ENCODE measurements at places on chromosomes 16 and 17.

GRCh38 chr17:55521186-55521585 is 9.9 kb upstream of the SMIM36 start:
- no peak for DNase-seq

DNA sequence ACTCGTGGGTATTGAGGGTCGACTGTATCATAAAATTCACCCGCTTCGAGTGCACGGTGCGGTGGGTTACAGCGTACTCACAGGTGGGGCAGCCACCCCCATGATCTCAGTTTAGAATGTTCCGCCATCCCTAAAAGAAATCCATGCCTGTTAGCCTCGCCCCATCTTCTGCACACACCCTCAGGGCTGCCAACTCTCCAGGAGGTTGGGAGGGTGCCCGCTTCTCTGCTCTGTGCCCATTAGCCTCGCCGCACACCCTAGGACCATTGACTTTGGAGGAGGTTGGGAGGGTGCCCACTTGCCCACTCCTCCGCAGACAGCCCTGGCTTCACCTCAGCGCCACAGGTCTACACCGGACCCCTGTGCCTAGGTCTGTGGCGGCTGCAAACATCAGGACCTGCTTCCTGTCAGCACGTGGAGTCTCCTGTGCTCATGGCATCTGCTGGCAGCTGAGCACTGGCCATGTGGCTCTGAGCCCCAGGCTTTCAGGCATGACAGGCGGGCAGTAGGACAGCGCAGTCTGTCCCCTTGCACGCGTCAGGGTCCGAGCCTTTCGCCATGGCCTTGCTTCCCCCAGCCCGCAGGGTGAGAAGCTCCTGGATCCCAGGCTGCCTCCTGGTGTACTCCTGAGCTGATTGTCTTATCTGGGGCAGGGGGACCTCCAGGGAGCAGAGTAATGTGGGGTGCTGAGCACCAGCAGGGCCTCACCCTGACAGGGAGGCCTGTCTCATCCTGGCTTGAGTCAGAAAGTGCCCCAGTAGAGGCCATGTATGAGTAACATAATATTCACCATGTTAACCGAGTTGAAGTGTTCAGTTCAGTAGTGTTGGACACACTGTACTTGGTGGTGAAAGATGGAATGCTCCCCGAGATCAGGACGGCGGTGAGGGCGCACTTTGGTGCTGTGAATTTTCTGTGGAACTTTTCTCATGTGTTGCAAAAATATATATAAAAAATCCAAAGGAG is 21.9 kb downstream of the NME3 start:
- no peak for DNase-seq

- DNase-seq, result no peak
These were observed 1938.8 kb downstream of the TP53TG3F start for GRCh38 chr16:35398180-35398579.

GRCh38 chr17:81022344-81022676 is 12.6 kb upstream of the BAIAP2 start:
- DNase-seq, result no peak

DNA sequence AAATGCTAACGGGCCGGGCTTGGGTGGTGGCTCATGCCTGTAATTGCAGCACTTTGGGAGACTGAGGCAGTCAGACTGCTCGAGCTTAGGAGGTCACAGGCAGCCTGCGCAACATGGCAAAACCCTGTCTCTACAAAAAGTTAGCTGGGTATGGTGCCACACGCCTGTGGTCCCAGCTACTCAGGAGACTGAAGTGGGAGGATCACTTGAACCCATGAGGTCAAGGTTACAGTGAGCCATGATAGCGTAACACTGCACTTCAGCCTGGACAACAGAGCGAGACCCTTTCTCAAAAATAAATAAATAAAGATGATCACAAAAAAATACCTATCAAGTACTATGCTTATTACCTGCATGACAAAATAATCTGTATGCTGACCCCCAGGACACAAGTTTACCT is 46.3 kb upstream of the INTS2 start:
- no peak for DNase-seq

DNA sequence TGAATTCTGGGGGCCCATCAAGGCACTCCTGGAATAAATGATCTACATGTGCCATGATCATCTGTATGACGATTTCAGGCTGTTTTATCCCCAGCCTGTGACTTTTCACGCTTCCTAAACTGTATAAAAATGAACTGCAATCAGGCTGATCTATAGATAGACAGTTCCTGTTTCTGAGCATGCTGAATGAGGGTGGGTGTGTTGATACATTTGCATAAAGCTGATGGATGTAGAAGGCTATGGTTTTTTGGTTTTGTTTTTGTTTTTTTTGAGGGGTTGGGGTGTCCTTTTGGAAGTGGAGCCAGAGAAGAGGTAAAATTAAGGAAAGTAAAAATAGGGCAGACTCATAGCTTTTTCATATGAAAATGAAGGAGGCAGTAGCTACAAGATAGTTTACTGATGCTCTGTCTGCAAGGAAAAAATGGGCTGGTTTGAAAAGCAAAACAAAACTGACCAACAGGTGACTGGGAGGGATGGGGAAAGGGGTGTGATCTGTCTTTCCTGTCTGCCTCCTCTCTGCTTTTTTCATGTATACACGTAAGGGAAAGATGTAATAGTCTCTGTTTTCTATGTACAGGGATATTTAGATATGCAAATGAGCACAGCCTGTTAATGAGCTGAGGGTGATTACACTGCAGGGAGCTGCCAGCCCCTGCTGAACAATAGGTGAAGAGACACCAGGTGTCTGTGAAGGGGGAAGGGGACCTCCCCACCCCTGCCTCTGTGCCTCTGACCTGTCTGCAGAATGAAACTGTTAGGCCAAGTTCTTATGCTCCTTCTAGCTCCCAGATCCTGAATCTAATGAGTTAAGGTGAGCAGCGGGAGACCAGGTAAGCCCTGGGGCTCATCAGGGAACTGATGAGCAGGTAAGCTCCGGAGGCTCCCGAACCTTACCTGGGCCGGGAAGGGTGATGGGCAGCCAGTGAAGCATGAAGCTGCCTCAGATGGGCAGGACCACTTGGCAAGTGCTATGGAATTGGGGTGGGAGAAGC is 46.6 kb upstream of the LYRM9 start:
- no peak for DNase-seq

DNA sequence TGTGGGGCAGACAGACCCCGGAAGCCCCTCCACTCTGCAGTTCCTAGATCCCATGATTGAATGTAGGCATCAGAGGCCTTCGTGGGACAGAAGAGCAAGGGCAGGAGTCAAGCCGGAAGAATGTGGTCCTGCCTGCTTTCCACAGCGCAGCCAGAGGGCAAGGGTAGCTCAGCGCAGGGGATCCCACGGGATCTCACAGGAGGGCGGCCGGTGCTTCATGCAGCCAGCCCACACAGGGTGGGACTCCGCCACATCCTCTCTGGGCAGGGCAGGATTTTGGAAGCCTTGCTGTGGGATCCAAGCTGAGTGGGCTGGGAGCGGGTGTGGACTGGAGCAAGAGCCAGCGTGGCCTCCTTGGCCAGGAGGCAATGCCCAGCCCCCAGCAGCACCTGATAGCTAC is 13.0 kb downstream of the KATNB1 start:
- no peak for DNase-seq

DNA sequence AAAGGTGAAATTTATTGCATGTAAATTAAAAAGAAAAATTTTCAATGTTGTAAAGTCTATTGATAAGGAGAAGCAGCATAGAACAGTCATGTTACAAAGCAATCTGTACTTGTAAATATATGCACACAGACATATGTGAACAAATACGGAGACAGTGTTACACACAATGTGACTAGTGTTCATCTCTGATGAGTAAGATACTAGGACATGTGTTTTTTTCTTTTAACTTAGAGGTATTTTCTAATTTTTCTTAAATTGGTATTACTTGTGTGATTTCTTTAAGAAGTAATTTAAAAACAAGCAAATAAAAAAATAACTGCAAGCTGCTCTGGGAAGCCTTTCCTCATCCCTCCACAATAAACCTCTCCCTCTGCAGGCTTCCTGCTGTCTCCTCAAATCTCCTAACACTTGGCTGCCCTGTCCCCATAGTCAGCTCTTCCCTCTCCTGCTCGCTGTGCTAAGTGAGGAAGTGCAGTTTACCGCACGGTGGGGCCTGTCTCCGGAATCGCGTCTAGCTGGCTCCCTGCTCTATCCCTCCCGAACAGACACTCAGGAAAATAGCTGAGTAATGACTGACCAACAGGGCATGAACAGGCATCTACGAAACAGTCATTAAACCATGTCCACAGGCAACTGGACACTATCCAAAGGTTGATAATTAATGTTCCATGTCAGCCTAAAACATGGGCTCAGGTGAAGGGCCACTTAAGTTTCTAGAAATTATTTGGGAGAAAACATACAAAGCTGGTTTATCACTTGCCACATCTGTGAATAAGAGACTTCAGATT is 35.9 kb downstream of the CMTM4 start:
- DNase-seq, result peak; percentile 87

DNA sequence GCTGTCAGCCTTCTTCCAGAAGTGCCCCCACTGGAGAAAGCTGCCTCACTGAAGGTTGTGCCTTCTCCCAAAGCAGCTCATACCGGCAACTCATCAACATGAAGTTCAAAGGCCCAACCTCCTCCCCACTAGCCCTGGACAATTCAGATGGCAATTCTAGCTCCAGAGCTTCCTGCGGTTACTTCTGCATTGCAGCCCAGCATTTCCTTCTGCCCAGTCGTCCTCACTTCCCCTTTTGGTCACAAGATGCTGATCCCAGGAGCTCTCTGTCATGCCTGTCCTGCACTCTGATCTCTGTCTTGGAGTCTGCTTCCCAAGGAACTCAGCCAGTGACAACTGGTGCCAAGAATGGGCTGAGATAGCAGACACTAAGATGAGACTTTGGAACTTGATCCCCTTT is 178.2 kb upstream of the SOX9 start:
- no peak for DNase-seq
